ENCODE measurements at places on chromosomes 16 and 17.

DNA sequence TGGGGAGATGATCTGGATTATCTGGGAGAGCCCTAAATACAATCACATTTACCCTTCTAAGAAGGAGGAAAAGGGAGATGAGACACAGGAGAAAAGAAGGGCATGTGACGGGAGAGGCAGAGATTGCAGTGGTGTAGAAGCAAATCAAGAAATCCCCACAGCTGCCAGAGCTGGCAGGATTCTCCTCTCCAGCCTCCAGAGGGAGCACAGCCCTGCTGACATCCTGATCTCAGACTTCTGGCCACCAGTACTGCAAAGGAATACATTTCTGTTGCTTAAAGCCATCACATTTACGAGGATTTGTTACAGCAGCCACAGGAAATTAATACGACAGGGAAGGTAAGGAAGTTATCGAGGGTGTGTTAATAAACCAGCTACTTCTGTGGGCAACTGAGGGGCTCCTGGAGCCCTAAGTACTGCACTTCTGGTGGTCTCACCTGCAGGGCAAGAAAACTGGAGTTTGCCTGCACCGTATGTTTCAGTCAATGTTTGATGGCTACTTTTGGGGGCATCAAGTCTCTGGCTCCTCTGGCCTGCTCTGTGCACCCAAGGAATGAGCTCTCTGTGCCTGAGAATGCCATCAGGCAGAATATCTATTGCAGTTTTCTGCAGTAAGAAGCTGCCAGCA lies 22.9 kb upstream of the CDH13 start:
- DNase-seq, result peak; percentile 16

- DNase-seq, result no peak
These were observed 4.6 kb downstream of the PIEZO1 start for GRCh38 chr16:88780142-88781062.

- no peak for DNase-seq
These were observed 101.3 kb downstream of the HAPSTR1 start for GRCh38 chr16:9192746-9193145.

- DNase-seq, result no peak
These were observed 5.0 kb downstream of the DPH1 start for GRCh38 chr17:2034806-2035540.

GRCh38 chr17:59345476-59345875 lies 14.0 kb downstream of the YPEL2 start:
- no peak for DNase-seq

- DNase-seq, result no peak
These were observed 2.9 kb downstream of the ARSG start for GRCh38 chr17:68294196-68294555.

GRCh38 chr16:82091241-82091640 lies 56.2 kb downstream of the HSD17B2 start:
- no peak for DNase-seq

DNA sequence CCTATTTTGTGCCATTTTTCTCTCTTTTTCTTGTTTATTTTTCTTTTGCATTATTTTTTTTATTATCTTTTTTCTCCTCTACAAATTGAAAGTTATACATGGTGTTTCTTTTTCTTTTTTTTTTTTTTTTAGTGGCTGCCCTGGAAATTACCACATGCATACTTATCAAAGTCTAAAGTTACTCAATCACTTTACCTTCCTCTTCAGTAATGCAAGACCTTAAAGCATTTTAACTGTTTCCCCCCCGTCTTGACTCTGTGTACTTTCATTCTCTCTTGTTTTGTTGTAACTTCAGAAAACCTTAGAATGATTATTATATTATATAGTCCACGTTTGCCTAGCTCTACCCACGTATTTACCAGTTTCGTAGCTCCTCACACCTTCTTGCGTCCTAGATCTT lies 33.3 kb upstream of the SMPD3 start:
- DNase-seq, result no peak
